ENCODE measurements at places on chromosomes 3 and 15. TPM values are rescaled to one million over a fixed set of nuclear protein-coding genes. Genes with fewer than 3 reads are reported as not detected.

- DNase-seq, result no peak
Observed at GRCh38 chr3:71163198-71163918, 420.2 kb downstream of the FOXP1 start.

DNA sequence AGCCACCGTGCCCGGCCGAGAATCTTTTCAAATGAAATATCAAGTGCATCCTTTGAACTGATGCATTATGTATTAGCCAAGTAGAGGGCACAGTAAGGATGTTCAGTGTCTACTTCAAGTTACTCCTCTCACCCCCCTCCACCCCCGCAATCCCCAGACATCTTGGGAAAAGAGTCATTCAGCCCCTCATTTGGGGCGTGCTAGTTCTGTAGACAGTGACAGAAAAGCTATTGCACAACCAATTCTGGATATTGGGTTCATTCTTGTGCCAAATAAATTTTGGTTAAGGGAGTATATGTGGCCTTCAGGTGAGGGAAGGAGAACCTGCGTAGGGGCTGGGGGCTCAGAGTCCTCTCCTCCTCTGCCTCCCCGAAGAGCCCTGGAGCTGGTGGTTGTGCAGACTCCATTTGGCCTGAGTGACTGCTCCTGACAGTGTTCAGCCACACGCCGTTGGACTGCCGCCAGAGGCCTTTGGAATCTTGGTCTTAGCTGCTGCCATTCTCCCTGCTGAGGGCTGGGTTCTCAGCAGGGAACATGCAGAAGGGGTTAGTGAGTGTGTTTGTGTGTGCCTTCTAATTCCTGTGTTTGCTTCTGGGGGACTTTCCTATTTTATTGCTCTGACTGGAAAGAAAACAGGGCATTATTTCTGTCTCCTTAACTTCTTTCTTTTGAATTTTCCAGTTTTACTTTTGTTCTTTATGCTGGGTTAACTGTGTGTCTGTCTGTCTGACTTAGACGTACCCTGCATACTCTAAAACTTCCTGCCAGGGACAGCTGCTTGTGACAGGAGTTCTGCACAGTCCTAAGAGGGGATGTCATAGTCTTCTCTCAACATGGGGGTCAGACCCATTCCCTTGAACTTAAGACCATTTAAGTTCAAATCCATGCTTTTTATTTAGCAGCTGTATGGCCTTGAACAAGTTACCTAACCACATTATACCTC lies 21.0 kb downstream of the RARB start:
- no peak for DNase-seq

GRCh38 chr3:194900854-194901522 lies 215.3 kb downstream of the FAM43A start:
- DNase-seq, result no peak

DNA sequence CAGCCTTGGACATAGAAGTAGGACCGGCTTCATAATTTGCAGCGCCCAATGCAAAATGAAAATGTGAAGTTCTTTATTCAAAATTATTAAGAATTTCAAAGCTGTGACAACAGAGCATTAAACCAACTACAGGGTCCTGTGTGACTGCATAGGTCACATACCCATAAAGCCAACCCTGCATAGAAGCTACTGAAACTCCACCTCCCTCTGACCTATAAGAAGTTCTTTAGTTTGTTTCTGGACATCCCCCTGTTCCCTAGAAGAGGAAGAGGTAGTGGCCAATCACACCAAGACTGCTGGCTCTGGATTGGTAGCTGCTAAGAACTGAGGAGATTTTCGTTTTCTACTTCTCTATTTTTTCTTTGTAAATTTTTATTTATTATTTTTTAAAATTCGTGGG lies 9.0 kb upstream of the SELENOT start:
- no peak for DNase-seq

Gene PTPRG
- not detected for total RNA-seq

Measured in activated naive CD8-positive, alpha-beta T cell treated with anti-CD3 and anti-CD28 coated beads, Interleukin-2, amount 10 ng/mL, durations not matched to agents 7 days and 5 days (primary cell).